ENCODE measurements at places on chromosomes 7 and 10.

DNA sequence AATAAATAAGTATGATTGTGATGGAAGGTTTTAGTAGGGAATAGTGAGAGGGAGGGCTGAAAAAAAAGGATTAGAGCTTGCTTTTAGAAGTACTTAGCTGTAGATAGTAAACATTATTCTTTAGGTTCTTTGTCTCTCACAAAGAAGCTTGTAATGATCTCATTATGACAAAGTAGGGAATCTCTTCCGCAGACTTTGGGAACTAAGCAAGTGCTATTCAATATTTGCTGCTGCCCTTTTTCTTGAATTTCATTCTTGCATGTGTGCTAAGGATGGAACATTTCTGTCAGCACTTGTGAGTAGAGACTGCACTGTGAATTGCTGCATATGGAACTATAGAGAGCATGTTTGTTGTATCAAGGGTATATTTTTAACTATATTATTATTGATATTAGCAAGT lies 173.4 kb downstream of the ST7 start:
- no peak for DNase-seq

- DNase-seq: no peak
Observed at GRCh38 chr10:5788969-5789368, 24.3 kb downstream of the GDI2 start.

GRCh38 chr7:93407239-93407638 lies 167.3 kb downstream of the CALCR start:
- DNase-seq: no peak

DNA sequence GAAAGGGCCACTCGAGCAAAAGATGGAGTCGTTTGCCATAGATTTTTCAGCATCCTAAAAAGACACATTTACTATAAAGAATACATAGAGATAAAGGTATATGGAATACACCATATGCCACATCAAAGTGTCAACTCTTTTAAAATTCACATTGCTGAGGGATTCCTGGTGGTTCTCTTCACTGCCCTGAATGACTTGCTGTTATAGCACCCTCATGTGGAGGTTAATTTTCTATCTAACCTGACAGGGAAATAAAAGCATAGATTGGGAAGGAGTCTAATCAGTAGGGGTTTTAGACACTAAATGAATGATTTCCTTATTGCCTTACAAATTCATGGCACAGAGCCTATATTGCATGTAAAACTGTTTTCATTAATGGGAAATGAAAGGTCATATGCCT lies 25.9 kb downstream of the DNAH11 start:
- peak; percentile 17 for DNase-seq

DNA sequence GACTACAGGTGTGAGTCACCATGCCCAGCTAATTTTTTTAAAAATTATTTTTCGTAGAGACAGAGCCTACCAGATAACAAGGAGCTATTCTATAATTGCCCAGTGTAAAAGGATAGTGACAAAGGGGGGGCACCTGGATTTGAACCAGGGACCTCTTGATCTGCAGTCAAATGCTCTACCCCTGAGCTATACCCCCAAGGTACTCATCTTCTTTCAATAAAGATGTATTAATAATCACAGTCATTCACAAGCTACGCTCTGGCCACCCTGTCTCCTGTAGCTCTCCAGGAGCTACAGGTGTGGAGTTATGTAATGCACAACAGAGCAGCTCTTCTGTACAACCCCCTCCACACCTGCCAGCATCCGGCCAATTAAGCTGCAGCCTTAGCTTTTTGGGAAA lies 83.5 kb downstream of the ZNF777 start:
- DNase-seq: no peak

DNA sequence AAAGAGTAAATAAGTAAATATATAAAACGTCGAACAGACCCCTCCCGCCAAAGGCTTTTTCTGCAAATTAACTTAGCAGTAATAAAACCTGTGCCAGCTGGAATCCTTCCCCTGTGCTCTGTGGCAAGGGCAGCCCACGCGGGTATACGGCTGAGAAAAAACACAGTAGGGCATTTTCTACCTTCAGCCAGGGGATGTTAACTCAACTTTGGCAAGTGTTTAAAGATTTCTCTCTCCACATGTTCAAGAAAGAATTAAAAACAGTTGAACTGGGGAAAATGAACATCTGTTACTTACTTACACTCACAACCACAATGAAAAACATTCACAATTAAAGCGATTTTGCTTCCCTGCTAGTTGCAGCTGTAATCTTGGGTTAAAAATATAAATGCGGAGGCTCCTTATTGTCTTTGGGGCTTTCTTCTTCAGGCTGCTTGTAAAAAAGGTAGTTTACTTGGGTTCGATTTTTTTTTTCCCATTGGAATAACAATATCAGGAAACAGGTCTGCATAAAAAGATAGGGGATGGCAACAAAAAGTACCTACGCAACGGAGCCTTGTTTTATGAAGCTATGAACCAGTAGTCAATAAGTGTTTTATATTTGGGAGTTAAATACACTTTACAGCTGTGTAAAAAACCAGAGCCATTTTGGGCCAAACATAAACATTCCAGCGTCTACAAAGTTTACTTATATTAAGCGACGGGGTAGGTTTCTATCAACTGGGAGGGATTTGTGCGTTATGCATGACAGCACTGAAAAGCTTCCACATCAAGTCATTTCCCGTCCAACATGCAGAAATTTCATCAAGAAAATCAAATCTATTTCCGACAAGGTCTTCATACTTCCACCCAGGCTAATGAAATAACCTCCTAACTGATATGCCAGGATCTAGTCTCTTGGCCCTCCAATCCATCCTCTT lies 132.7 kb downstream of the TAX1BP1 start:
- DNase-seq: no peak

DNA sequence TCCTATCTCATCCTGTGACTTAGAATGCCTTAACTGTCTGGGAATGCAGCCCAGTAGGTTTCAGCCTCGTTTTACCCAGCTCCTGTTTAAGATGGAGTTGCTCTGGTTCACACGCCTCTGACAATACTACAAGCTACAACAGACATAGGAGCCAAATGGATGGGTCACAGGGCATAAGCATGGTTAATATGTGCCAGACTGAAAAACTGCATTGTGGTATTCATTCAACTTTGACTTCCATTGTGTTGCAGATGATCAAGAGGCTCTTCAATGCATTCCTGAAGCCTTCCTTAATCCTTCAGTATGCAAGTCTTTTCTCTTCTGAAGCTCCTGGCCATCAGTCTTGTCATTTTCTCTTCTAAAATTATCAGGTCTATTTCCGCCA lies 20.3 kb upstream of the RNF32 start:
- DNase-seq: no peak

DNA sequence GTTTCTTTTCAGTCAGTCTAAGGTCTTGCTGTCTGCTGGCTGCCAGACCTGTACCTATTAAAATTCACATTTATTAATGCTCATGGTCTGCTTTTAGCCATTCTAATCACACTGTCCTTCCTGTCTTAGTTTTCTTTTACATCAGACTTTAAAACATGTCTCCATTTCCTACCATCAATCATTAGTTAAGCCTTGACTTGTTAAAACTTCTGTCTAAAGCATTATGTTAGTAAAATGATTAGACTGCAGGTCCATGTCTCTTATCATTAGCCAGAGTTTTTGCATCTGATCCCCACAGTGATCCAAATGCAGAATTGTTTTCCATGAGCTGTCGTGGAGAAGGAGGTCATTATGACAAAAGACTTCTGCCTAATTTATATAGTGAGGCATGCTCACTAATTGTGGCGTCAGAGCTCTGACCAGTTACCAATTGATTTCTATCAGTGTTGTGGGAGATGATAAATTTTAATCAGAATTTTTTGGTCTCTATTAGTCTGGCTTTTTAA lies 226.5 kb downstream of the DKK1 start:
- no peak for DNase-seq

DNA sequence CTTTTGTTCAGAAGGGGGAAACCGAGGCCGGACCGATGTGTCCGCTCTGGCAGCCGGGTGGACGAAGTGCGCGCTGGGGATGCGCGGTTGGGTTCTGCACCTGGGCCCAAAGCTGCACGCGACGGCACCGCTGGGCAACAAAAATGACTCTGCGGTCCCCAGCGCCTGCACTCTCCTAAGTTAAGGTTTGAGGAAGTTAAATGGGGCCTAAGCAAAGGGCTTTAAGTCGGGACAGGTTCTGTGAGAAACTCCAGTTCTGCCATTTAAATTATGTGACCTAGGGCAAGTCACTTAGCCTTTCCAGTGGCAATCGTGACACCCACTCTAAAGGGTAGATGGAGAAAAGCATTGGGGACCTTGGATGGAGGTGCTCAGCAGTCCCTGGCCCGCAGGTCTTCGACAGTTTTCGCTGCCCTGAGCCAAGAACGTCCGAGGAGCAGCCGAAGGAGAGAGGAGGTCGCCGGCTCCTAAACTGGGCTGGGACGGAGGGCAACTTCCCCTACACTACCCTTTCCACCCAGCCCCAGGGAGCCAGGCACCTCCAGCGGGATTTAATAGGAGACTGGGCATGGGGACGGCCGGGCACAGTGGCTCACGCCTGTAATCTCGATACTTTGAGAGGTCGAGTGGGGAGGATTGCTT lies 534 bp upstream of the ACBD5 start:
- DNase-seq: peak; percentile 33

- DNase-seq: no peak
Observed at GRCh38 chr7:96558093-96558492, 151.6 kb downstream of the SEM1 start.

DNA sequence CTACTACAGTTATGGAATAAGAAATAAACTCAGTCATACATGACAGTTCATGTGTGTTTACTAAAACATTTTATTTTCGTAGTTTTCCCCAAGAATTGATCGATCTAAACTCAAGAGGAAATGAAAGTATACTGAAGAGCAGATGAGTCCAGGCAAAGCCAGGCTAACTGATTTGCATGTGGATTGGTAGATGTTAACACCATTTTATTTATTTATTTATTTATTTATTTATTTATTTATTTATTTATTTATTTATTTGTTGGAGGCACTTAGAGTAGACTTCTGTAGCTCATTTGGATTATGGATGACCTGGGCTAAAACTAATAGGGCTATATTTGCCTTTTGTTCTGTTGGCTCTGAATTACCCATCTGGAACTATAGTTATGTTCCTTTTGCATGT lies 68.5 kb upstream of the DKK1 start:
- no peak for DNase-seq

DNA sequence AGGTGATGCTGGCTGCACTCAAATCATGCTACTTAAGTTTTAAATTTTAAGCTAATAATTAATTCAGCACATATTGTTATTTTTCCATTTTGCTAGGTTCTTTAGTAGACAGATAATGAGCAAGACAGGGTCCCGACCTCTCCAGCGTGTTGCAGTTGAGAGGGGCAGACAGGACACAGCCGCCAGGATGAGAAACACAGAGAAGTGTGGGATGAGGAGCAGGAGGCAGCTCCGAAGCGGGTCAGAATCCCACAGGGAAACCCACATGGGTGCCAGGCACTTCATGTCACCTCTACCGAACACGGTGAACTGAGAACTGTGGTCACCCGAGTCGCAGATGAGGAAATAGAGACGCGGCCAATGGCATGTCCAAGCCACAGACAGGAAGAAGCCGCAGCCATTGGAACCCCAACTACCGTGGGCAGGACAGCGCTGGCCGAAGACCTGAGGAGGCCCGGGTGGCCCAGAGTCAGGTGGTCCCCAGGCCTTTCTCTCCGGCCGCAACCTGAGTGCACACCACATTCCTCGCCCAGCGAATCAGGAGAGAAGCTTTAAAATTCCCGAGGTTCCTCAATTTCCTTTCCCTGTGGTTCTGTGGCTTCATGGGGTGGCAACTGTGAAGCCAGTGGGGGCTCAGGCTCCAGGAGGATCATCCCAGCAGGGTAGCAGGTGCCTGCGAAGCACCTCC lies 213.0 kb downstream of the DNAJB6 start:
- no peak for DNase-seq

DNA sequence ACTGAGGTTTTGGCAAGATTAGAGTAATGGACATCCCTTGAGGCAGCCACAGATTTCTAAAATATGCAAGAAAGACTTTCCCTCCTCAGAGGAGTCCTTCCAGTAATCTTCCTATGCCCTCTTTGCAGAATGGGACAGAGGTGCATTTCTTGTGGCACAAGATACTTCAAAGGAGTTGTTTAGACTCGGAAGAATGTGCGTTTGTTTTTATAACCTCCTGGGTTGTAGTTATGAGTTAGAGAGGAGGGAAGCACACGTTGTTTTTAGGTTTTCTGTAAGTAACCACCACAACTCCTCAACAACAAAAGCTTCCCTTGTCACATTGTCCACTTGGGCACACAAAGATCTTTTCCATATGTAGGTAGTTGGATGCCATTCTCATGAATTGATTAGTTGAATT lies 78.1 kb upstream of the GLI3 start:
- DNase-seq: no peak

DNA sequence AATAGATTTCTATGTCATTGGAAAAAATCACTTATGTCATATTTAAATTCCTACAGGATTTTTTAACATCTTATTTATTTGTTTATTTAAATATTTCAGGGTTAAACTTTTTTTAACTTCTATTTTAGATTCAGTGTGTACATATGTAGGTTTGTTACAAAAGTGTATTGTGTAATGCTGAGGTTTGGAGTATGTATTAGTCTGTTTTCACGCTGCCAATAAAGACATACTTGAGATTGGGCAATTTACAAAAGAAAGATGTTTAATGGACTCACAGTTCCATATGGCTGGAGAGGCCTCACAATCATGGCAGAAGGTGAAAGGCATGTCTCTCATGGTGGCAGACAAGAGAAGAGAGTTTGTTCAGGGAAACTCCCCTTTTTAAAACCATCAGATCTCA lies 65.4 kb downstream of the MGAM2 start:
- DNase-seq: no peak
